ENCODE measurements at places on chromosomes 6 and 20. TPM values are rescaled to one million over a fixed set of nuclear protein-coding genes. Genes with fewer than 3 reads are reported as not detected.

The KIF6 gene
- not detected for total RNA-seq

The CAP2 gene
- not detected for total RNA-seq

The BPIFB2 gene
- not detected for total RNA-seq

The CPNE5 gene
- total RNA-seq = 0.47 TPM

The UNC5CL gene
- 6.2 TPM for total RNA-seq

The PRR18 gene
- total RNA-seq = not detected

The BTN1A1 gene
- total RNA-seq = not detected

The OPRM1 gene
- not detected for total RNA-seq

The RBPJL gene
- not detected for total RNA-seq

The TRIM40 gene
- total RNA-seq = not detected

The HLA-C gene
- 1,481 TPM for total RNA-seq

The SEMG1 gene
- total RNA-seq = not detected

DNA sequence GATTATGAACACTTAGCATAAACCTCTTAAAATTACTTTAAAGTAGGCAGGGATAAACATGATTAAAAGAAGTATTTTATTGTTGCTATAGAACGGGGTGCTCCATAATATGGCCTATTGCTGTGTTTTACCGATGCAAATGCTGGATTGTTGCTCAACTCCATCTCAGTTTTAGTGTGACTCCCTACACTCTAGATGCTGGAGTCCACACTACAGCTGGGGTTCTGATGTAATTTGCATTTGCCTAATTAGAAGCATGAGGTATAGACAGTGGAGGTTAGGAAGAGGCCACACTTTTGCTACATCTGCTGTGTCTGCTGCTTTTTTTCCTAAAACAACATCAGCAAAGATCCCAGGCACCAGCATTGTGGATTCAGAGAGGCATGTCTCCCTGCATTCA lies 6.7 kb upstream of the HMGN3 start:
- H3K36me3 ChIP-seq = no peaks in the 10 kb centered on the region
- no peaks in the 10 kb centered on the region for H3K4me1 ChIP-seq
- no peak overlapping the region for H3K27ac ChIP-seq
- H3K27me3 ChIP-seq = no peaks in the 10 kb centered on the region
- no peak overlapping the region for H3K4me3 ChIP-seq
- no peak for DNase-seq

GRCh38 chr6:7142918-7143475 lies 35.2 kb downstream of the RREB1 start:
- DNase-seq = no peak
- no peak overlapping the region for H3K27ac ChIP-seq
- peaks cover 78% of the 10 kb centered on the region for H3K4me1 ChIP-seq
- no peaks in the 10 kb centered on the region for H3K36me3 ChIP-seq
- H3K27me3 ChIP-seq = no peaks in the 10 kb centered on the region

DNA sequence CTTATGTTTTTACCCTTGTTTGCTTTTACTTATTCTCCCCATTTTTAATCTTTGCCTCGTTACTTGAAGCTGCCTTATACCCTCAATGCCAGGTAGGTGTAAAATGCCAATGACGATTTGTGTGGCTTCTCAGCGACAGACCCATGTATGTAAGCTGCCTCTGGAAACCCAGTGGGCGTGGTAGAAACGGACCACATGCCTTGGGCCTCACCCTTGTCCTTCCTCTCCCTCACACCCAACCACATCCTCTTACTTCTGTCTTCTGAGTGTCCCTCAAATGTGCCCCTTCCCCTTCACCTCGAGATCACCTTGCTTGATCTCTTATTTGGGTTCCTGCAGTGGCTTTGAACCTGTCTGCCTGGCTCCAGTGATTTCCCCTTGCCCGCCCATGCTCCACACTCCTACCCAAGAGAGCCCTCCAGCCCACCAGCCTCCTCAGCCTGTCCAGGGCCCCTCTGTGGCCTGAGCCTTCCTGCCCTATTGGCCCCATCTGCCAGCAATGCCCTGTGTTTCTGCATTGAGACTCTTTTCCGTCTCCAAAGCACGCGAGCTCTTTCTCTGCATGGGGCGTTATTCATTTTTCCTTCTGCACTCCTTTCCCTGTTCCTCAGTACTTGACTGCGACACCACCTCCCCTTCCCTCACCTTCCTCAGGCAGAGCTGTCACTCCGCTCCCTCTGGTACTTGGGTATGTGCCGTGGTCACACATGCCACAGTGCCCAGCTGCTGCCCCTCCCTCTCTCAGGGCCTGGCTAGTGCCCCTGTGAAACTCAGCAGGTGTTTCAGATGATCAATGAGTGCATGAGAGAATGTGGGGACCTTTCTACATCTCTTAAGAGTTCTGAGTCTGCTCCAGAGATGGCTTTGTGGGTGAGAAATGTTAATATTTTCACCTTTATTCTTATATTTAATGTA lies 115.4 kb downstream of the SLX4IP start:
- peaks cover 20% of the 10 kb centered on the region for H3K4me1 ChIP-seq
- no peaks in the 10 kb centered on the region for H3K27me3 ChIP-seq
- no peak for DNase-seq
- H3K4me3 ChIP-seq = no peak overlapping the region
- H3K27ac ChIP-seq = no peak overlapping the region
- no peaks in the 10 kb centered on the region for H3K36me3 ChIP-seq

- no peak overlapping the region for H3K4me3 ChIP-seq
- H3K27me3 ChIP-seq = no peaks in the 10 kb centered on the region
- H3K36me3 ChIP-seq = no peaks in the 10 kb centered on the region
- no peaks in the 10 kb centered on the region for H3K4me1 ChIP-seq
- no peak overlapping the region for H3K27ac ChIP-seq
- no peak for DNase-seq
Measured at GRCh38 chr6:140460267-140460666, 1085.8 kb upstream of the CITED2 start.

DNA sequence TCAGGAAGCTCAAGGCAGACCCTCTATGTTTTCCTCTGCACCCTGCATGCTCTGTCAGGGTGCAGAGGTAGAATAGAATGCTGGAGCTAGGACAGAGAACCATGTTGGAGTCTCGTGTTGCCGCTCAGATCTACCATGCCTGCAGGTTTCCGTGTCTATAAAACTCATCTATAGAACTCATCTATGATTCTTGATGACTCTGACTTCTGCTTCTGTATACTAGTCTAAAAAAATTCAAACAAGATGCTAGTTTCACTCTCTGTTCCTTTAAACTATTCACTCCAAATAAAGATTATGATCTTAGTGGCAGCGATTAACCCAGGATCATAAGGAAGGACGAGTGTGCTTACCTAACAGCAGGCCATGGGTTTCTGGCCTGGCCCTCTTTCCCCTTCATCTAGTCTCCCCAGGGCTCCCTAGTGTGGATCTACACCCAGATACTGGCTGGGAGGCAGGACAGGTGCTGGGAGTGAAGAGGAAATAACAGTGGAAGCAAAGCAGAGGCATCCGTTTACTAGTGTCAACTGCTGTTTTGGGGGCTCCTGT lies 162.7 kb upstream of the SUPT3H start:
- H3K4me1 ChIP-seq = no peaks in the 10 kb centered on the region
- no peak for DNase-seq
- no peaks in the 10 kb centered on the region for H3K36me3 ChIP-seq
- H3K27me3 ChIP-seq = no peaks in the 10 kb centered on the region
- H3K4me3 ChIP-seq = no peak overlapping the region

- H3K4me1 ChIP-seq = no peaks in the 10 kb centered on the region
- DNase-seq = no peak
- H3K4me3 ChIP-seq = no peak overlapping the region
- no peaks in the 10 kb centered on the region for H3K27me3 ChIP-seq
Measured at GRCh38 chr6:45697605-45698004, 318.1 kb downstream of the CLIC5 start.

DNA sequence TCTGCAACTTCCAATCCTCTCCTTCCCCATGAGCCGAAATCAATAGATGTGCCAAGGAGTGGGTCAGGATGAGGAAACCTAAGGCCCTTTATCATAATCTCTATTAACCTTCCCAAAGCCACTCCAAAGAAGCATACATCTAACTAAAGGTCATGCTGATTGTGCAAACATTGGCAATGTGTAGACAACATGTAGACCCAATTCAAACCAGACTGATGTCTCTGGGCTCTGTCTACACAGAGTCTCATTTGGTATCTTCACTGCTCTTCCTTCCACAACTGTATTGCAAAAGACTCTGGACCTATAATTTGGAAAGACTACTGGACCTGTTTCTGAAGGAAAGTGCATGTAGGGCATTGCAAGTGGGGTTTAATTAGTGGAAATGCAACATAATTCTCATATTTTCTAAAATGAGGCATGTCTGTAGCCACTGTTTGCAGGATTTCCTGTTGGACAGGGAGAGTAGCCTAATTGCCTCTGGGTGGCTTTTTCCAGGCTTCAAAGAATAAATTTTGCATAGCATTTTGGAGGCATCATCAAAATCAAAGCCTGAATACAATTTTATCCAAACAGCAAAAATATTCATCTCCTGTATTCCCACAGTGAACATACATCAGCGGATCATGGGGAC lies 35.0 kb upstream of the MLIP start:
- H3K4me3 ChIP-seq = no peak overlapping the region
- H3K27ac ChIP-seq = no peak overlapping the region
- H3K27me3 ChIP-seq = peaks cover 5% of the 10 kb centered on the region

DNA sequence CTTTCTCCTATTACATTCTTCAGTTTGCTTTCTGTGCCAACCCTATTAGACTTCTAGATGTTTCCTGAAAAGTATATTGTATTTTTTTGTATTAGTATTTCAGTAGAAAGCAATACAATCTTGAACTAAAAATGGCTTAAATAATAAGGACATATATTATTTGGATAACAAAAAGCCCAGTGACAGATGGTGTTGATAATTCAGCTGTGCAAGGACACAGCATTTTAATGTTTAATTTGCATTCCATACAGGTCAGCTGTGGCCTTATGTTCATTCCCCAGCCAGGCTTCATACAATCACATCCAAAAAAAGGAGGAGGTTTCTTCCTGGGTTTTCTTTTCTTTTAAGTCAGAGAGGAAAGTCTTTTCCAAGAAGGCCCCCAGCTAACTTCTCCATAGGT lies 236.9 kb downstream of the CD109 start:
- H3K4me3 ChIP-seq = no peak overlapping the region
- no peaks in the 10 kb centered on the region for H3K4me1 ChIP-seq
- no peaks in the 10 kb centered on the region for H3K27me3 ChIP-seq

DNA sequence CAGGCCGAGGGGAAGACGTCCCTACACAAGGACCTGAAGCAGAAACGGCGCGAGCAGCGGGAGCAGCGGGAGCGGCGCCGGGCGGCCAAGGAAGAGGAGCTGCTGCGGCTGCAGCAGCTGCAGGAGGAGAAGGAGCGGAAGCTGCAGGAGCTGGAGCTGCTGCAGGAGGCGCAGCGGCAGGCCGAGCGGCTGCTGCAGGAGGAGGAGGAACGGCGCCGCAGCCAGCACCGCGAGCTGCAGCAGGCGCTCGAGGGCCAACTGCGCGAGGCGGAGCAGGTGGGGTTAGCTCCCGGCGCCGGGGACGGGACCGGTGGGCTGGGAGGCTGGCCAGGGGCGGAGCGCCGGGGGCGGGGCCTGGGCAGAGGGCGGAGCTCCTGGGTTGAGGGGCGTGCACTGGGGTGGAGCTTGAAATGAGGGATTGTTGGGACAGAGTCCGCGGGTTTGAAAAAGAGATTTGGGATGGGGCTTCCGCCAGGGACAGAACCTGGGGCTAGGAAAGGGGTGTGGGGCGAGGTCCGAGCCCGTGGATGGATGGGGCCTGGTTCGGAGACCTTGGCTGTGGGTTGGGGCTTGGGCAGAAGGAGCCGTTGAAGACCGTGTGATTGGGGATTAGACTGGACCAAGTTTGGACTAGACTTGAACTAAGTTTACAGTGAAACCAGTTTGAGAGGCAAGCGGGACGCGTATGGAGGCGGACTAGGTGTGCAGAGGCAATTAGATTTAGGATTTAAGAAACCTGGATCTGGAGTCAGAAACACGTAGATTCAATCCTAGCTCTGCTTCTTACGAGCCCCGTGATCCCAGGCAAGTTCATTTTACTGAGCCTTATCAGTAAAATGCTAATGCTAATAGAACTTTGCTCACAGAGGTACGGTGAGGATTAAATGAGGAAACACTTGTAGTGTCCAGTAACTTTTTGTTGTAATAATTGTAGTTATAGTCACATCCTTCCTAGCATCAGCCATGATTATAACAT lies 20.9 kb downstream of the DEF6 start:
- no peak for DNase-seq
- H3K36me3 ChIP-seq = peaks cover 70% of the 10 kb centered on the region
- peaks cover 28% of the 10 kb centered on the region for H3K4me1 ChIP-seq
- H3K27me3 ChIP-seq = no peaks in the 10 kb centered on the region

- H3K27ac ChIP-seq = no peak overlapping the region
Measured at GRCh38 chr6:146212781-146213180, 183.9 kb downstream of the GRM1 start.

GRCh38 chr20:40957265-40957760 lies 71.3 kb upstream of the TOP1 start:
- no peaks in the 10 kb centered on the region for H3K27me3 ChIP-seq
- no peak for DNase-seq
- no peak overlapping the region for H3K27ac ChIP-seq
- H3K4me3 ChIP-seq = no peak overlapping the region
- H3K4me1 ChIP-seq = peaks cover 11% of the 10 kb centered on the region

DNA sequence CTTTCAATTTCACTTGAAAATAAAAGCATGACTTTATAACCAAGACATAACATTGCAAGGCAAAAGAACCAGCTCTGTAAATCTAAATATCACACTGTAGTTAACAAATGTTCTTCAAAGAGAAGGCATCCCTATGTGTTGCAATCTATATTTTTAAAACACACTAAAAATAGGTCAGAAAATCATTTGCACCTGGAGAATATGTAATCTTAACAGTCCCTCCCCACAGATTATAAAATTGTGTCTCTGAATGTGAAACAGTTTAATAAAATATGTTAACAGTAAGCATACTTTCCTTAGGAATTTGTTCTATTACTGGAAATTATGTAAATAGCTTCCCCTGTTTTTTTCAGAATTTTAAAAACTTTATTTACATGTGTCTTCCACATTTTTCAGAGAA lies 351.9 kb downstream of the COL12A1 start:
- no peak overlapping the region for H3K4me3 ChIP-seq
- DNase-seq = no peak
- no peaks in the 10 kb centered on the region for H3K36me3 ChIP-seq
- H3K4me1 ChIP-seq = no peaks in the 10 kb centered on the region
- no peak overlapping the region for H3K27ac ChIP-seq
- no peaks in the 10 kb centered on the region for H3K27me3 ChIP-seq

DNA sequence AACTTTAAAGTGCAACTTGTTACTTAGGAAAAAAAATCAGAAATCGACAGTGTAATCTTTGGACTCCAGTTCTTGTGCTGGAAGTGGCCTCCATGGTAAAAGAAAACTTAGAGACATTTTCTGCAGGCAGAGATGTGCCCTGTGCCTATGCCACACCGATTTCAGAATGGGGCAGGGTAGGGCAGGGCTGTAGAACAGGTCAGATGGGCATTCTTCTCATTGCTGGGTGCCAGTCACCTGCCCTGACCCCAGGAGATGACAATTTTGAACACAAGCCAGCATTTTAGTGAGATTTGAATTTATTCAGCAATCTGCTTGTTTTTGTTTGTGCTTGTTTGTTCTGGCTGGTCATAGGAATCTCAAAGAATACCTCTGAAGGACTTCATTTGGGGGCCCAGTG lies 63.3 kb downstream of the SASH1 start:
- no peaks in the 10 kb centered on the region for H3K4me1 ChIP-seq
- no peaks in the 10 kb centered on the region for H3K36me3 ChIP-seq
- DNase-seq = no peak
- H3K4me3 ChIP-seq = no peak overlapping the region

All from CD4-positive, alpha-beta memory T cell (primary cell).